ENCODE measurements at places on chromosomes 11 and 22.

DNA sequence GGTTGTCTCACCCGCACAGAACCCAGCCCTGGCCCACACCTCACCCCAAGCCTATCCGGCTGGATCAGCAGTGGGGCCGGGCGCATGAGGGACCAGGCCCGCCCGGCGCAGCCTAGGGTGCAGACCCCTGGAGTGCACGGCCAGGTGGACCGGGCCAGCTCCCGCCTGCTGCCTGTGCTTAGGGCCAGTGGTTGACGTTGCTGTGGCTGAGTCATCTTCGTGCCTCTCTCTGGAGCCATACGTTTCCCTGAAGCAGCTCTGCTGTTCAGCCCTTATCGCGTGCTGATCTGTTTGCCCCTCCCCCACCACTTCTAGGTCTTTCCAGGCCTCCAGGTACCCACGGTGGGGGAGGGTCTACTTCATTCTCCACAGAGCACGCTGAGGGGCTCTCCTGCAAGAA is 39.5 kb downstream of the CDKN1C start:
- DNase-seq, result no peak

- no peak for DNase-seq
Measured at GRCh38 chr11:16242806-16243205, 113.5 kb downstream of the SOX6 start.

- DNase-seq, result no peak
Measured at GRCh38 chr11:128735935-128736605, 42.2 kb downstream of the FLI1 start.

DNA sequence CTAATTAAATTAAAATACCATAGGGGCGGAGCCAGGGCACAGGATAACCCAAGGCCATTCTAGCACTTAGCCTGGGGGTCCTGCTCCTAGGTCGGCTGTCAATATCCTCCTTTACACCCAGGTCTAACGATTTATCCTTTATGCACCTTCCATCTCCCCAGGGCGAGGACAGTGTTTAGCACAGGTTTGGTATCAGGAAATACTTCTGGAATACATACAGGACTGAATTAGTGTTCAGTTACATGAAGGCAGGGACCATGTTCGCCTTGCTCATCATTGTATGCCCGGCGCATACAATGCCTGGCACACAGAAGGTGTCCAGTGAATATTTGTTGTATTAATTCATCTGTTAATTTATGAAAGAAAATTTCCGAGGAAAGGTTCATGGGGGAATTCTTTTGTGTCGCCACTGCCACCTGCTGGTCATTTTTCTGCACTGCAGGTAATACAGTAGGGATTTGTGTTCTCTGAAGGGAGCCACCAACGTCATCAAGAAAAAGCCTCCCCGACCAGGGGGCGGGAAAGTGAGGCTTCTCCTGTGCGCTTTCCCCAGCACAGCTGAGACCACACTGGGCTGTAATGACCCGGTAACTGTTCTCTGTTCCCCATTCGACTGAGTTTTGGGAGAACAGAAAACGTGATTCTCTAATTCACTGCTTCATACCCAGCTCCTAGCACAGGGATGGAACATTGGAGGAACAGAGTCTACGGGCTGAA is 68.7 kb upstream of the ASPHD2 start:
- DNase-seq, result peak; percentile 75

DNA sequence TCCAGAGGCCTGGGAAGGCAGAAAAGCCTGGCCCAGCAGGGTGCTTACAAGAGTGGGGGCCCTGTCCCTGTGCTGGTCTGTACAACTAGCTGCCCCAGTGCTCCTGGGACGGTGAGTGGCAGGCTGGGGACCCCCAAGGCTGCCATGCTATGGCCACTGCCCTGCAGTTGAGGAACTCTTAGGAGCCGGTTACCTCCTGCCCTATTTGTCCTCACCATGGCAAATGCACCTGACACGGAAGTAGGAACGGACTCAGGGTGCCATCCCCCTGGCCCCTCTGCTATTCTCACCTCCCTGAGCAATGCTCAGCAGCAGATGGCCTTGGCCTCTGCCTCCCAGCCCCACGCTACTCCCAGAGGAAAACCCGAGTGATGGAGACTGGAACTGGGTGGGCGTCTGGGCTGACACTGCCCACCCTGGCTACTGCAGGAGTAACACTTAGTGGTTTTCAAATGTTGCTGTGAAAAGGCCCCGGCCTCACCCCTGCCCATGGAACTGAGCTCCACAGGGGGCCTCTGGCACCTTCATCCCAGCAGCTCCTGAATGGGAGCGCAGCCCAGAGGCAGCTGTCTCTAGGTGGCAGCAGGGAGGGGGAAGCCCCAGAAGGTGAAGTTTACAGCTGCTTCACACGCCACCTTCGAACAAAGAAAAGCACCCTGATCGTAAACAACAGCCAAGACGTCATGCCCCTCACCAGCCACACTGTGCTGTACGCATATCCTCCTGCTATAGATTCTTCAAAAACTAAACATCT is 105.3 kb downstream of the CTTN start:
- DNase-seq, result no peak

DNA sequence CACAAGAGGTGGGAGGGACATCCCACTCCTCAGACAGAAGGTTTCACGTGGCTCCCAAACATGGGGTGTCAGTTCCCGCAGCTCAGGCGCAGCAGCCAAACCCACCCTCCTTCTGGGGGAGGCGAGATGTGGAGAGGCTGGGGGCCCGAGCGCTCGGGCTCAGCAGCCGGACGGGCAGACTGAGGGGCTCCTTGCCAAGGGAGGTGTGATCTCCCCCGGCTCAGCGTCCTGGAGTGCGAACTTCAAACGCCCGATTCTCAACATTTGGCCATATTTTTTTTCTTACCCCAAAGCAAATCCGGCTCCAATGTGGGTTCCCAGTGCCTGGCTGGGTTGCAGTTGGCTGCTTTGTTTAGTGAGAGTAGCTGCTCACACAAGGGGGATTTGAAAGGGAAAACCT is 477.9 kb downstream of the MN1 start:
- DNase-seq, result no peak

- DNase-seq, result no peak
Measured at GRCh38 chr11:110086892-110087309, 6.3 kb upstream of the ZC3H12C start.

DNA sequence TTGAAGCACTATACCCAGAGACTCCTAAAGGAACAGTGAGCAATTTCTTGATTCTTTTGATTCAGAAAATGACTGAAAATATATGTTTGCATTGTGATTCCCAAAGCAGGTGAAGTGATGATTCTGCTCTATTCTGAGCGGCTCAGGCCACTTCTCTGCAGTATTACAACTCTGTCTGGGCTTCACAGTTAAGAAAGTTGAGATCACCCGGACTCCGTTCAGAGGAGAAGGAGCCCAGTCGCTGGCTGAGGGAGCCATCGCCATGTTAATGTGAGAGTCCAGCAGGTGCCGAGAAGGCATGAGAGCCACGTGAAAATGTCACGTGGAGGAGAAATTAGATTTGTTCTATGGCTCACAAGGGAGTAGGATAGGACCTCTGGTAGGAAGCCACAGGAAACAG is 91.6 kb downstream of the SCN3B start:
- DNase-seq, result no peak

DNA sequence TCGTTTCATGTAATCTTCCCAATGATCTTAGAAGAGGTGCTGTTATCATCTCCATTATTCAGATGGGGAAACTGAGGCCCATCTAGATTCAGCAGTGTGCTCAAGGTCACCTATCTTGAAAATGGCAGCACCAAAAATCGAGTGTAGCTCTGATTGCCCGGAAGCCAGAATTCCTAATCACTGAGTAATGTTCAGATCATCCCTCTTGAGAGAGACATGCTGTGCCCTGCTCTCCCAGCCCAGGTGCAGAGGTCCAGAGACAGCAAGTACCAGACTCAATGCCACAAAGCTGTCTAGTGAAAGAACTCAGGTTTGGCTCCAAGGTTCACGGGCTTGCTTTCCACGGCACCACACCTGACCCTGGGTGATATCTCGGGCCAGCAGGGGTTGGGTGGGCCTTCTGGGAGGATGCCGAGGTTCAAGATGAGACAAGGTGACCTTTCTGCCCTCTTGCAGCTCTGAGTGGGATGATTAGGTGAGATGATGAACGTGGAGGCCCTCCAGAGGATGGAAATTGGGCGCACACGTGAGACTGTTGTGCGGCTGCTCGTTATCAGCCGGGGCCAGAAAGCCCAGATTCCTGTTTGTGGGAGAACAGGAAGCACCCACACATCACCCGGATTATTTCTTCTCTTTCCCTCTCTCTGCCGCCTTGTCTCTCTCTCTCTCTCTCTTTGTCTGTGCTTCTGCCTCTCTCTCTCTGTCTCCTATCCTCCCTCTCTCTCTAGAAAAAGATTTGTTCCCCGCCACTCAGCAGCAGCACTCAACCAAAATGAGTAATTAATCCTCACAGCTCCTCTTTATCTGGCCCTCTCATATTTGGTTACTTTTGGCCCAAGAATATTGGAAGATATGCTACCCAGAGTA is 19.0 kb upstream of the RASD2 start:
- peak; percentile 29 for DNase-seq

DNA sequence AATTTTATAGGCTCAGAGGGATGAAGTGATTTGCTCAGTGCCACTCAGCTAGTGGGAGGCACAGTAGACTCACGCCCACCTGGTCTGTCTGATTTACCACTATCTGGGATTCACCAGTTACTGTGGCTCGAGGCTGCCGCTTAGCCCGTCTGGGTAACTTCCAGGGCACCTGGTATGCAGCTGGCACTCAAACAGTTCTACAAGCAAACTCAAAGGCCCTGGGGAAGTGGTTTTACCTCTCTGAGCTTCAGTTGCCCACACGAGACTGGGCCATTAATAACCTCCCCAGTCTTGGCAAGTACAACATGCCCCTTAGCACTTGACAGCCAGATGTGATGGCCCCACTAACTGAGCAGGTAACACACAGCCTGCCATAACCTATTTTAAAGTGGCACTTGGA is 2.6 kb downstream of the GDPD5 start:
- no peak for DNase-seq

DNA sequence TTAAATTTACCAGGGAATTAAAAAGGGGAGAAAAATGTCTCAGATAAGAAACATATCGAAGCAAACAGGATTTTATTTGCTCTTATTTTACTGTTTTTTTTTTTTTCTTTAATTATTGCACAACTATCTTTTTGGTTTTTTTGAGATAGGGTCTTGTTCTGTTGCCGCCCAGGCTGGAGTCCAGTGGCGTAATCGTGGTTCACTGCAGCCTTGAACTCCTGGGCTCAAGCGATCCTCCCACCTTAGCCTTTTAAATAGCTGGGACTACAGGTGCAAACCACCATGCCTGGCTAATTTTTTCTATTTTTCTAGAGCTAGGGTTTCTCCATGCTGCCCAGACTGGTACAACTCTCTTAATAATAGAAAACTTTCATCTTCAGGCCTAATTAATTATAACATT is 32.5 kb downstream of the DRG1 start:
- DNase-seq, result no peak

- no peak for DNase-seq
Measured at GRCh38 chr11:11444027-11444803, 91.2 kb upstream of the CSNK2A3 start.

GRCh38 chr11:73186886-73187285 is 31.2 kb upstream of the P2RY2 start:
- DNase-seq, result no peak

- no peak for DNase-seq
Measured at GRCh38 chr22:21041937-21042336, 3.8 kb upstream of the LRRC74B start.

GRCh38 chr11:62708793-62709192 is 1.3 kb downstream of the GNG3 start:
- no peak for DNase-seq

DNA sequence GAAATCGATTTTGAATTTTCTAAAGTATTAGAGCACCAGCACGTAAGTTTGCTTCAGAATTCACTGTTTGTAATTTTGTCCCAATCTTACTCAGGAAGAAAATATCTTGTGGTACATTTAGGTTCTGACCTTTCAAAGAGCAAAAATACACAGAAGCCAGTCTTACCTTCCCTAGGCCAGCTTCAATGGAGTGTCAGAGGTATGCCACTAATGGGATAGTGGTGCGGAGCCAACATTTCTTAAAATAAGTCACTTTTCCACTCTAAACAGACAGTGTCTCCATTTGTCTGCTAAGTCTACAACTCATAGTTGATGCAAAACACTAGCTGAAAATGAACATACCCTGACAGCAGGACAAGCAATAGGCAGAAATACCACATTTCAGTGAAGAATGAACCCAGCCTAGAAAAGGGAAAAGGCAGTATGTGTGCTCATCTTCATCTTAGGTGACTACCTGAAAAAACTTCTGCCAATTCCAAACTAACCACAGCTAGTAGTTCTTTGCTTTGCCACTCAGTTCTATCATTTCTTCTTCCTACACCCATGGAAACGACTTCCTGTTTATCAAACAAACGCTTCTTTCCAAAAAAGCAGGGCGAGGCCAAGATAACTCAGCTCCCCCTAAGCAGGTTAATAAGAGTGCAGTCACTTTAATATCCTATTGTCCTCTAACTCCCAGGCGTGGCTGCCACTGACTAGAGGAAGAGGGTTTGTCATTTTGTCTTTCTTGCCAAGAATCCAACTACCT is 94.0 kb upstream of the APOA1 start:
- DNase-seq, result no peak

DNA sequence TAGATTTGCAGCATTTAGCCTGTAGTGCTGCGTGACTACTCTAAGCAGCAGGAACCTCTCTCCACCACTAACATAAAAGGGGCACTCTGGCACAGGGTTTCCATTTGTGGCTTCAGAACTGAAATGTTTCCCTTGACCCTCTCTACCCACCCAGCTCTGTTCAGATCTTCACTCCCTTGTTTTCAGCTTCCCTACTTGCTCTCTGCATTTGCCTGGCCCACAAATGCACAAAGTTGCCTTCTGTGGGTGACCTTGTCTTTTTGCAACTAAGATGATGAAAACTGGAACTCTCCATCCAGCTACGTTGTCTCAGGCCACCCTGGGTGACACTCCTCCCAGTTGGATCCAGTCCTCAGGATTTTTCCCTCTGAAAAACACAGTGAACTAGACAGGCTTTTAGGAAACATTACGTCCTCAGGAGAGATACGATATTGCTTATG is 19.8 kb upstream of the PSMA1 start:
- no peak for DNase-seq

GRCh38 chr22:46665151-46665695 is 45.0 kb downstream of the GRAMD4 start:
- DNase-seq, result no peak

DNA sequence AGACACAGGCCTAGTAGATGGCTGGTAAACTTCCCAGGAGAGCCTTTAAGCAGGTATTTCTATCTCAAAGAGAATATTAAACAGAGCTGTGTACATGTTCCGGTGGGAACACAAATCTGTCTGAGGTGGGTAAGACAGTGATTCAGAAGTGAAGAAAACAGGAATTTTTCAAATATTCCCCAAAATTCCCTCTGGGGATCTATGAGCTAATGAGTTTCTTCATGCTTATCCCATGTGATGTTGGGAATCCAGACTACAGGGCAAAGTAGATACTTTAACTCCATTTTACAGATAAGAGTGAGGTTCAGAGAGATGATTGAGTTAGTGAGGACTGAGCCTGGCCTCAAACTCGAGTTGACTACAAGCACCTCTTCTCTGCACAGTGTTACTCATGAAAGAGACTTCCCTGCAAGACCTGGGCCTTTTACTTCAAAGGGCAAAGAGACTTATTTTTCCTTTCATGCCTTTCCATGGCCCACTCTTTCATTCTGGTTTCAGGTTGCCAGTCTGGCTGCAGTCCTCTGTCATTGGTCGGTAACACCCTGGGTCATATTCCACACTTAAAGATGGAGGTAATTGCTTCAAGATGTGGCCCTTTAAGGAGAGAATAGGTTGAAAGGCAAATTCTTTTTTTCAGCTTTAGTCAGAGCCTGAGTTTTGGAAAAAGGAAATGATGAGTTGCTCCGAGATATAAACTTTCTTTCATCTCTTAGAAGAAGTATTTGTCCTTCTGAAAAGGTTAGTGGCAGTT is 70.1 kb downstream of the CYB5R2 start:
- no peak for DNase-seq

GRCh38 chr22:19407649-19408606 is 23.6 kb downstream of the HIRA start:
- DNase-seq, result no peak
